ENCODE measurements at places on chromosomes 1 and 21. TPM values are rescaled to one million over a fixed set of nuclear protein-coding genes. Genes with fewer than 3 reads are reported as not detected.

GRCh38 chr1:201655243-201655642, 116.3 kb downstream of the NAV1 start:
- DNase-seq, result peak; percentile 73

The SWT1 gene
- 8.5 TPM for polyA plus RNA-seq

The FCAMR gene
- polyA plus RNA-seq, result 9.5 TPM

DNA sequence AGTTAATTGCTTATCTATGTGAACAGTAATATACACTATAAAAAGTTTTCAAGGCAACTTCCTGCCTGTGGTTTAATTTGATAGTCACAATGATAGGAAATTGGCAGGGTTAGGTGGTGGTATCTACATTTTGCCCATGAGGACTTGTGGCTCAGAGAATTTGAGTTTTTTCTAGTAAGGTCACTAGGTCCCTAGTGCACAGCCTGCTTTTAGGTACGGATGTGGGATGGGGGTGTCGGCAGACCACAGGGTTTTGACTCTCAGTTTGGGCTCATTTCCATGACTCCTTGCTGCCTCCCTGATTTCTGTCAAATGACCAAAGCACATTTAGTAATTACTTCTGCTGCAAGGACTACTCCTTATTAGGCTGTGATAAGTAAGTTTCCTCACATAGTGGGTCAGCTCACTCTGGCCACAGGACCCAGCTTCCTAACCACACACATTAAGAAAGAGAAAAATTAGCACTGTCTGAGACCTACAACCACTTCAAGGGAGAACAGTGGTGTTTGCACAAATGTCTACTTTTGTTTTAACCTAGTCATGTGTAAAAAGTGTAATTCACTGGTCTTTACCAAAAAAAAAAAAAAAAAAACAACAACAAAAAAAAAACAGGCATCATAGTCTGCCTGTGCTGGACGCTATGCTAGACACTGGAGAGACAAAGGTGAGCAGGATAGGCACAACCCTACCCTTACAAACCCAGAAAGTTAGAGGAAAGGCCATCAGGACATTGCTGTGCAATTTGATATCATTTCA, 43.7 kb downstream of the MRPL39 start:
- no peak for DNase-seq

GRCh38 chr1:87180682-87181081, 148.0 kb upstream of the LMO4 start:
- no peak for DNase-seq

The MAP3K21 gene
- 27.3 TPM for polyA plus RNA-seq

- DNase-seq, result no peak
Observed at GRCh38 chr1:25710583-25711347, 89.2 kb upstream of the SELENON start.

Data from renal pelvis (tissue), 12 donors.